ENCODE measurements at places on chromosomes 12 and 14.

DNA sequence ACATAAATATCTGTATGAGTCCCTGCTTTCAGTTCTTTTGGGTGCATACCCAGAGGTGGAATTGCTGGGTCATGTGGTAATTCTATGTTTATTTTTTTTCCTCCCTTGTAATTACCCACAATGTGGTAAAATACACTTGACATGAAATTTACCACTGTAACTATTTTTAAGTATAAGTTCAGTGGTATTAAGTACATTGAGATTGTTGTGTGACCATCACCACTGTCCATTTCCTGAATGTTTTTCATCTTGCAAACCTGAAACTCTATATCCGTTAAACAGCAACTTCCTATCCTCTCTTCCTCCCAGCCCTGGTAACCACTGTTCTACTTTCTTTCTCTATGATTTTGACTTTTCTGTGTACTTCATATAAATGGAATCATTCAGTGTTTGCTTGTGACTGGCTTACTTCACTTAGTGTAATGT is 51.4 kb downstream of the BORCS5 start:
- DNase-seq: no peak

- no peak for DNase-seq
Measured at GRCh38 chr12:32252199-32253073, 145.8 kb downstream of the BICD1 start.

GRCh38 chr12:41365653-41366171 is 177.6 kb downstream of the PDZRN4 start:
- DNase-seq: no peak

DNA sequence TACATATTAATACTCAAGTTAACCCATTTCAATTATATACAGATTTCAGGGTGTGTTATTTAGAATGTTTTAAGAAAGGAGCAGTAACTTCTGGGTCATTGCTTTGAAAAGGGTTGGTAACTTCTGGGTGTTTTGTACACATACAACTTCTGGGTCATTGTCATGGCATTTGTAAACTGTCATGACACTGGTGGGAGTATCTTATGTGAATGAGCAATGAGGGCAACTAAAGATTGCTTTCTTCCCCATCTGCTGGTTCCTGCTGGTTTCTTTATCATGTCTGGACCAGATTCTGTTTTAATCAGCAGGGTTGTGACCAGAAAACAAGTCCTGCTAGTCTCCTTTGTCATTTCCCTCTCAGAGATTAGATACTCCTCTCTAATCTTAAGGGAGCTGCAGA is 713.3 kb downstream of the LRFN5 start:
- DNase-seq: no peak

DNA sequence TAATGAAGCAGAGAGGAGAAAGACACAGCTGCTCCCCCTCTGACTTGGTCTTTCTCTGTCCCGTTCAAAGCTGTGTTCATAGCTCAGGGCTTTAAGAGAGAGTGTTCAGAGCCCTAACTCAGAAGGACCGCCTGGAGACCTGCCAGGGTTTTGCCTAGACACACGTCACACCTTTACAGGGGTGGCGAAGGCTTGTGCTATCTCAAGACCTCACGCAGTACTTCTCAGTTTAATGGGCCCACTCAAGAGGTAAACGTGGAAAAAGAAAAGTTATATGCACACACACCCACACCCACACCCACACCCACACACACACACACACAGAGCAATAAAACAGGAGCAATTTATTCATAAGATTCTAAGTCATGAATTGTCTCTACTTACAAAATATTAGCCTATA is 374.3 kb downstream of the C12orf75 start:
- no peak for DNase-seq

DNA sequence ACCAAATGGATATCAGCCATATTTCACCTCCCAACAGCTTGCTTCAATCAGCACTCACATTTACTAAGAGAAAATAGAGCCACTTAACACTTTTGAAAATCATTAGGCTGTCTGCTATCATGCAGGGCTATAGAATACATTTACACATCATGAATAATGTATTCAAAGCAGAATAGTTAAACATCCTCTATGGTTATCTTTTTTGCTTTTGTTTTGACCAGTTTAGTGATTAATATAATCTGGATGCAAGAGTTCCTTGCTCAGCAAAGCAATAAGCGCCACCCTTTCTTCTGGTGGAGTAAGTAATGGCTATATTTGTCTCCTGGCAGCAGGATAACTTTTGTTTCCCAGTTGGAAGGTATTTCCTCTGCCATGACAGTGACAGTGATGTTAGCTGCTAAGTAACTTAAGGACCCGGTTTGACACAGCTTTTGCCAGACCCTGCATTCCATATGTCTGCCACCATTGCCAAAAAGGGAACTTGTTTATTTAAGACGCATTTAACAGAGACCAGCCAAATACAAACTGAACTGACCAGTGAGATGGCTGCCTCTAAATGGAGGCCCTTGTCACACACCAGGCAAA is 70.3 kb upstream of the NR2C1 start:
- no peak for DNase-seq

- DNase-seq: no peak
Measured at GRCh38 chr14:95215094-95215725, 57.9 kb upstream of the DICER1 start.

DNA sequence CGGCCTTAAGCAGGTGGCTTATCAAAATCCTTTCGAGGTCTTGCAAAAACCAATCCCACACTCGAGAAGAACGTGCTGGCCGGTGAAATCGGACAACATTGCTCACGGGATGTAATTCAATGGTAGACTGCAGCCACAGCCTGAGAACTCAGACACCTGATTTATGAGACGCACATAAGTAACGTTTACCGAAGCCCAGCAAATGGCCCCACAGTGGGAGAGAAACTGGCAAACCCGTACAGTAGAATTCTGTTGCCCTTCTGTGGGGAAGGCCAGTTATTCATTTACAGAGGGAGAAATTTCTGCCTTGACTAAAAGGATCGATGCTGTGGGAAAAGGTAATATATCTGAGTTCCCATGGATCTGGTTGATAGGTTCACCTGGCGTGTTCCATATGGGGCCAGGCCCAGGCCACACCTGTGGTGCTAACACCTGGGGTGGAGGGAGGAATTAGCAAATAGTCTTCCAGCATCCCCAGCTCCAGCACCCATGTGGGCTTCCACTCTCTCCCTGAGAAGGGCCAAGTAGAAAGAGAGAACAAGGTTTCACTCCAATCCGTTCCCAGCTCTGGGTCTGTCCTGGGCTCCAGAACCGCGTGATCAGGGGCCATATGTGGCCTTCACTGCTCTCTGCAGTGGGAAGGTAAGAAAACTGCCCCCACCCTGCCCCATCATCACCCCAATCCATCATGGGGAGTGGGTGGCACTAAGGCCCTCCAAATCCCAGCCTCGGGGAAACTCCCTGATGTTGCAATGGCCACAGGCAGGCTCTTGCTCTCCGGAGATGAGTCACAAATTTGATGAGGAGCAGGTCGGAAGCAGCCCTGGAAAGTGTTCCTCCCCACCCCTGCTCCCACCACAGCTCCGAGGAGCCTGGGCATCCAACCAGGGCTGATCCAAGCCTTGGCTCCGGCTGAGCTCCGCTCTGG is 12.7 kb downstream of the BDKRB1 start:
- DNase-seq: no peak

GRCh38 chr14:105588236-105588860 is 62.0 kb downstream of the TMEM121 start:
- no peak for DNase-seq

DNA sequence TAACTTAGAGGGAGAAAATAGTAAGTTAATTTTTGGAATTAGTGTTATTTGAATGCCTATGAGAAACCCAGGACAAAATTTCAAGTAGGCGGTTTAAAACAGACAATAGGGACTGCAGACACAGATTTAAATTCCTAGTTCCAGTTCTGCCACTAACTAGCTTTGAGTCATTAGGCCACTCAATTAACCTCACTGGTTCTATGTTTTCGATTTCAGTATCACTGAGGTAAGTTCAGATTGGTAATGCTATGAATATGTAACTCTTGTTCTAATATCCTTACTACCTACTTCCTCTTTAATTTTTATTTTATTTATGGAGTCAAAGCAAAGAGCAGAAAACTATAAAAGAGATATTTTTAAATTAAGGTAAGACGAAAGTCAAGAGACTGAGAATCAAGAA is 52.6 kb downstream of the GALC start:
- DNase-seq: no peak

GRCh38 chr14:103943673-103944072 is 1.3 kb upstream of the RD3L start:
- no peak for DNase-seq

GRCh38 chr14:105629886-105630215 is 103.5 kb downstream of the TMEM121 start:
- no peak for DNase-seq

GRCh38 chr12:45756666-45757065 is 27.2 kb downstream of the ARID2 start:
- no peak for DNase-seq

DNA sequence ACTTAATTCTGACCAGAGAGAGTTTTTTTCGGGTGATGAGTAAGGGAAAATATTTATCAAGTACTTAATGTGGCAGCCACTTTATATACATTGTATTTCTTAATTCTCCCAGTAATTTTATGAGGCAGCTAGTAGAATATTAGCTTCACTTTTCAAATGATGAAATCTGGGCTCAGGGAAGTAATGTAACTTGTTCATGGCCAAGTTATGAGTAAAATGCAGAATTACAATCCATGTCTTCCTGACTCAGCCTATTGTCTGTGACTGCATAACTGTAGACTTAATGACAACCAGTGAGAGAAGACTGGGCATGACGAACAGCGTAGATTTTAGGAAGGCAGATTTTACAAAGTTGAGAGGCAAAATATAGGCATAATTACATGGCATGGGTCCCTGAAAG is 106.7 kb upstream of the MIS18BP1 start:
- no peak for DNase-seq

DNA sequence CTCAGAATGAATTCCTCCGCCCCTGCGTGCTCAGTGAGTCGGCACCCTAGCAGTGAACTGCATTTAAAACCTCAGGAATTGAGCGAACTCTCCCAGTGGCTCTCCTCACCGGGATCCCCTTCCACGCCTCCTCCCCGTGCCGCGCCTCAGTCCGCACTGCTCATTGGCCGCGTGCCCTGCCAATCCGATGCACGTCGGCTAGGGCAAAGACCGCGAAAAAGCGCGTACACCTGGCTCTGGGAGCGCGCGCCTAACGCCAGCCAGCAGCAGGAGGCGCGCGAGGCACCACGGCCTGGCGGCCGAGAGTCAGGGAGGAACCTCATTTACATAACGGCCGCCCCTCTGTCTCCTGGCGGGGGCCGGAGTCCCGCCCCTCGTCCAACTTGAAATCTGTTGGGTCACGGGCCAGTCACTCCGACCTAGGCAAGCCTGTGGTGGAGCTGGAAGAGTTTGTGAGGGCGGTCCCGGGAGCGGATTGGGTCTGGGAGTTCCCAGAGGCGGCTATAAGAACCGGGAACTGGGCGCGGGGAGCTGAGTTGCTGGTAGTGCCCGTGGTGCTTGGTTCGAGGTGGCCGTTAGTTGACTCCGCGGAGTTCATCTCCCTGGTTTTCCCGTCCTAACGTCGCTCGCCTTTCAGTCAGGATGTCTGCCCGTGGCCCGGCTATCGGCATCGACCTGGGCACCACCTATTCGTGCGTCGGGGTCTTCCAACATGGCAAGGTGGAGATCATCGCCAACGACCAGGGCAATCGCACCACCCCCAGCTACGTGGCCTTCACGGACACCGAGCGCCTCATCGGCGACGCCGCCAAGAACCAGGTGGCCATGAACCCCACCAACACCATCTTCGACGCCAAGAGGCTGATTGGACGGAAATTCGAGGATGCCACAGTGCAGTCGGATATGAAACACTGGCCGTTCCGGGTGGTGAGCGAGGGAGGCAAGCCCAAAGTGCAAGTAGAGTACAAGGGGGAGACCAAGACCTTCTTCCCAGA is at the start of gene HSPA2:
Gene HSPA2, plus strand, starts transcription at position 534 of the 995 bp plus-strand sequence. Its CDS starts 109 bp downstream, at position 643.
- DNase-seq: peak; percentile 90

GRCh38 chr12:45774508-45775162 is 45.1 kb downstream of the ARID2 start:
- no peak for DNase-seq

GRCh38 chr14:89911010-89911919 is 43.3 kb downstream of the EFCAB11 start:
- DNase-seq: no peak

GRCh38 chr12:12372946-12373722 is 16.3 kb downstream of the BORCS5 start:
- DNase-seq: no peak

DNA sequence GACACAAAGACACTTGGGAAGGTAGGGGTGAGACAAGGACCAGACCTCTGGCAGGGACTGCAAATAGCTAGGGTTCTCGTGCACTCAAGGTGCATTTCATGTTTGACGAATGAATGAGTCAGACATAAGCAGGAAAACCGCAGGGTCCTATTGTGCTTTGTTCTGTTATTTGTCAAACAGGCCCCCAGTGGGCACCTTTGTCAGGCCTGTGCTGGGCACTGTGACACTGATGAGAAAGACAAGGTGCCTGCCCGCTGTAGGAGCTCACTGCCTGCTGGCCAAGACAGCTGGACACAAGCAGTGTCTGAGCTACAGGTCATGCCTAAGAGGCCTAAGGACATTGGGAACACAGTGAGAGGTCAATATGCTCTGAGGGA is 2.3 kb downstream of the OTUB2 start:
- DNase-seq: no peak

DNA sequence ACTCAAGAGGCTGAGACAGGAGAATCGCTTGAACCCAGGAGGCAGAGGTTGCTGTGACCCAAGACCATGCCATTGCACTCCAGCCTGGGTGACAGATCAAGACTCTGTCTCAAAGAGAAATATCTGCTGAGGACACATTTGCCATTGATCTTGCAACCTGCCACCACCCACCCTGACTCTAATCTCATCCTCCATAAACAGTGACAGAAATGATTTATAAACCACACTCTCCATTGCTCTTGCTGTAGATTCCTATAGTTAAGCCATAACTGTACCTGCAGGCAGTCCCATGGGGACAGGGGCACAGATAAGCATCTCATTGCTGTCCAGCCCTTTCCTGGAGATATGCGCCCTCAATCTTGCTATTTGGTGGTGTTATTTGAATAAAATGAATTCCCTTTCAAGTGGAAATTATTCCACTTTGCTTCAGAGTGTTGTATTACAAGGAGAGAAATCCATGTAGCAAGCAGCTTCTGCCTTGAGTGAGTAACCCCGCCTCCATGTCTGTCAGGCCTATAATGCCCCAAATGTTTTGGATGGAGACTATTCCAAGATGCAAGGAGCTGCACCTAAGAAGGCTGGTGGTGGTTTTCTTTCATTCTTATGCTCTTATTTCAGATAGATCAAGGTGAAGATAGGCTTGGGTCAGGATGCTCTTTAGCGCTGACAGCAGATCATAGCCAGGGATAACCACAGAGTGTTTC is 3.0 kb upstream of the ZDHHC22 start:
- DNase-seq: no peak

DNA sequence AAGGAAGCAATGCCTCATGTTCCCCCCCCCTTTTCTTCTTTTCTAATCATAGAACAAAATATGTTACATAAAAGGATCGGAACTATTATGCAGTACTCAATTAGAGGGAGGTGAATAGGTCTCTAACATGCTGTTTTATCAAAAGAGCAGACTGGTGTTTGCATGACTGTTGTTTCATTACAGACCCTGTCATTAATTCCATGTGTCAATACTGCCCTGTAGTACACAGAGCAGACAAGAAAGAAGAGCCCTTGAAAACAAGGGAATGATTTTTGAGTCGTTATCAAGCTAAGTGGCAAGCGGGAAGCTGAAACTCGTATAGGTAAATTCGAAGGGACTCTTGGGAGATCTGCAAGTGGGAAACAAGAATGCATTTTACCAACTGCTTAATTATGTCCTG is 76.9 kb upstream of the TMEM263 start:
- DNase-seq: no peak
